Kidney epithelial cell (primary cell): ENCODE measurements at places on chromosomes 2 and 18. TPM values are rescaled to one million over a fixed set of nuclear protein-coding genes. Genes with fewer than 3 reads are reported as not detected.

Gene TXNDC2
- not detected in 2 replicates for total RNA-seq

Gene CTLA4
- not detected in 2 replicates for total RNA-seq

Gene ASB18
- not detected in 2 replicates for total RNA-seq

Gene SNED1
- total RNA-seq = 2.2 and 5.1 TPM in 2 replicates

Gene SFT2D3
- 7.1 and 8.7 TPM in 2 replicates for total RNA-seq

Gene RASGRP3
- 6.7 and 17.6 TPM in 2 replicates for total RNA-seq

Gene CHRND
- total RNA-seq = not detected in 2 replicates

Gene SAG
- total RNA-seq = not detected in 2 replicates

Gene AQP12B
- total RNA-seq = not detected in 2 replicates

Gene STRADB
- 25.0 and 38.3 TPM in 2 replicates for total RNA-seq

Gene SLC9A2
- total RNA-seq = 3.4 and 4.9 TPM in 2 replicates

Gene EPB41L3
- total RNA-seq = 37.4 and 43.0 TPM in 2 replicates

Gene FNDC4
- 28.2 and 30.0 TPM in 2 replicates for total RNA-seq

Gene CYTIP
- 0.04 and 0.34 TPM in 2 replicates for total RNA-seq

Gene ANKRD23
- 0.41 and 2.1 TPM in 2 replicates for total RNA-seq

Gene CCDC74B
- 8.6 and 9.5 TPM in 2 replicates for total RNA-seq

Gene KIAA2012
- total RNA-seq = not detected in 2 replicates

Gene PROM2
- 2.3 and 3.4 TPM in 2 replicates for total RNA-seq

Gene MYO5B
- 114 and 118 TPM in 2 replicates for total RNA-seq

Gene EGR4
- total RNA-seq = not detected in 2 replicates

Gene TBR1
- total RNA-seq = 0.08 TPM in 1 of 2 replicates, not detected in the other

Gene MAB21L4
- total RNA-seq = 2.1 and 2.5 TPM in 2 replicates

Gene CDH7
- total RNA-seq = not detected in 2 replicates

Gene POTEC
- not detected in 2 replicates for total RNA-seq

Gene FBXO41
- total RNA-seq = 7.0 and 9.9 TPM in 2 replicates

Gene MERTK
- total RNA-seq = 2.7 and 4.1 TPM in 2 replicates

Gene DIS3L2
- total RNA-seq = 25.2 and 31.7 TPM in 2 replicates

Gene TTC32
- 2.8 and 3.6 TPM in 2 replicates for total RNA-seq

Gene PROKR1
- not detected in 2 replicates for total RNA-seq

Gene TANC1
- 18.5 and 21.3 TPM in 2 replicates for total RNA-seq

Gene COL5A2
- total RNA-seq = 27.1 TPM in 2 replicates

Gene MAP3K19
- not detected in 2 replicates for total RNA-seq

Gene UPP2
- not detected in 2 replicates for total RNA-seq

Gene NEU4
- not detected in 2 replicates for total RNA-seq

Gene KCNE4
- 0.07 and 0.25 TPM in 2 replicates for total RNA-seq

Gene MXD1
- 14.1 and 14.4 TPM in 2 replicates for total RNA-seq

Gene TLX2
- 0.27 TPM in 1 of 2 replicates, not detected in the other for total RNA-seq

Gene RSAD2
- 3.6 and 4.9 TPM in 2 replicates for total RNA-seq

Gene ZSWIM2
- total RNA-seq = not detected in 2 replicates
